ENCODE measurements at places on chromosomes 4 and X. TPM values are rescaled to one million over a fixed set of nuclear protein-coding genes. Genes with fewer than 3 reads are reported as not detected.
A peak's percentile ranks its signal among the peaks of the same experiment; 100 is the strongest.

MAGEA2B gene
- total RNA-seq, result 13.7 TPM

QDPR gene
- 33.1 TPM for total RNA-seq

AMOT gene
- total RNA-seq, result 8.0 TPM

GAB1 gene
- 18.7 TPM for total RNA-seq

LAMP2 gene
- total RNA-seq, result 31.2 TPM

SYTL4 gene
- 0.31 TPM for total RNA-seq

SPATA4 gene
- total RNA-seq, result not detected

SSX1 gene
- total RNA-seq, result not detected

MAGEA10 gene
- not detected for total RNA-seq

GRCh38 chr4:188121530-188121929 is 12.1 kb upstream of the TRIML2 start:
- H3K4me3 ChIP-seq, result no peak overlapping the region
- H3K27me3 ChIP-seq, result no peaks in the 10 kb centered on the region
- H3K4me1 ChIP-seq, result peaks cover 59% of the 10 kb centered on the region
- no peaks in the 10 kb centered on the region for H3K36me3 ChIP-seq
- DNase-seq, result no peak

- H3K27me3 ChIP-seq, result no peaks in the 10 kb centered on the region
- DNase-seq, result no peak
- H3K4me1 ChIP-seq, result no peaks in the 10 kb centered on the region
- H3K4me3 ChIP-seq, result no peak overlapping the region
- no peaks in the 10 kb centered on the region for H3K36me3 ChIP-seq
- H3K27ac ChIP-seq, result no peak overlapping the region
Observed at GRCh38 chr4:155615081-155615887, 51.4 kb upstream of the GUCY1A1 start.

- peak overlapping the region; percentile 79 for H3K27ac ChIP-seq
- DNase-seq, result no peak
- H3K27me3 ChIP-seq, result no peaks in the 10 kb centered on the region
- peak overlapping the region; percentile 25 for H3K4me3 ChIP-seq
- no peaks in the 10 kb centered on the region for H3K36me3 ChIP-seq
- H3K4me1 ChIP-seq, result peaks cover 49% of the 10 kb centered on the region
Observed at GRCh38 chr4:157057218-157057617, 18.7 kb upstream of the GLRB start.

DNA sequence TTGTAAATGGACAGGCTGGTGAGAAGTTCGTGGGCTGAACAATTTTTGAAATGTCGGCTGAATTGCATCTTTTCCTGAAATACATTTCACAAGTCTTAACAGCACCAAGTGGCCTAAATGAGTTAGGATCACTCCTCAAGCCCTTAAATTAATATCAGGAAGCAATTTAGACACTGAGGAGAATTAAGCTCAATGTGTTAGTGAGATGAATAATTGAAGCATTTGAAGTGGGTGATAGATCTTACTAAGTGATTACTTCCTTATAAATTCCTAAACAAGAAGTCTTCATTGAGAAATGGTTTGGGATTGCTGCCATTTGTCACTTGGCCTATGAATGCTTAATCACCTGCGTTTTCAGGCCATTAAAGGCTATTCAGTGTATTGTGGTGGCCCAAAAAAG is 116.8 kb downstream of the NAA11 start:
- peaks cover 34% of the 10 kb centered on the region for H3K4me1 ChIP-seq
- H3K27ac ChIP-seq, result no peak overlapping the region
- H3K36me3 ChIP-seq, result peaks cover 13% of the 10 kb centered on the region
- no peaks in the 10 kb centered on the region for H3K27me3 ChIP-seq
- H3K4me3 ChIP-seq, result no peak overlapping the region

GRCh38 chr4:136687118-136687517 is 845.2 kb downstream of the PCDH18 start:
- H3K4me3 ChIP-seq, result no peak overlapping the region
- DNase-seq, result peak; percentile 14
- peaks cover 40% of the 10 kb centered on the region for H3K4me1 ChIP-seq
- no peak overlapping the region for H3K27ac ChIP-seq

DNA sequence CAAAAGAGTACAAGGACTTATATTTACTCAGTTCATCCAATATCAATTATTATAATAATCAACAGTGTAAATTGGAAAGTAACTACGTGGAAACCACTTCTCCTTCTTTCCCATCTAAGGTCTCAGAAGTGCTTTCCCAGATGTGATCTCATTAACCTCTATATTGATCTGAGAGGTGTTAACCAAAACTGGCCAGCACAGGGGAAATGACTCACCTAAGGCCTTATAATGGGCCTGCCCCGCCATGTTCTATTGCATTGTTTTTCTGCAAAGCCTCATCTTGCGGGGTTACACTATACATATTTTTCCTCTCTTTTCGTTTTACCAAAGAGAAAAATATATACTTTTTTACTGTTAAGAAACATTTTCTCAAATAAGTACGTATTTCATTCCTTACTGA is 20.5 kb downstream of the RAB40A start:
- no peaks in the 10 kb centered on the region for H3K4me1 ChIP-seq
- no peak overlapping the region for H3K4me3 ChIP-seq
- no peaks in the 10 kb centered on the region for H3K27me3 ChIP-seq
- no peak overlapping the region for H3K27ac ChIP-seq

- H3K4me3 ChIP-seq, result no peak overlapping the region
- DNase-seq, result no peak
- H3K4me1 ChIP-seq, result peaks cover 5% of the 10 kb centered on the region
Observed at GRCh38 chr4:42371305-42372252, 25.7 kb upstream of the SHISA3 start.

- peak overlapping the region; percentile 79 for H3K27ac ChIP-seq
- H3K4me1 ChIP-seq, result peaks cover 28% of the 10 kb centered on the region
- H3K4me3 ChIP-seq, result no peak overlapping the region
- H3K36me3 ChIP-seq, result no peaks in the 10 kb centered on the region
- no peaks in the 10 kb centered on the region for H3K27me3 ChIP-seq
Observed at GRCh38 chrX:42241421-42241820, 318.1 kb upstream of the CASK start.

DNA sequence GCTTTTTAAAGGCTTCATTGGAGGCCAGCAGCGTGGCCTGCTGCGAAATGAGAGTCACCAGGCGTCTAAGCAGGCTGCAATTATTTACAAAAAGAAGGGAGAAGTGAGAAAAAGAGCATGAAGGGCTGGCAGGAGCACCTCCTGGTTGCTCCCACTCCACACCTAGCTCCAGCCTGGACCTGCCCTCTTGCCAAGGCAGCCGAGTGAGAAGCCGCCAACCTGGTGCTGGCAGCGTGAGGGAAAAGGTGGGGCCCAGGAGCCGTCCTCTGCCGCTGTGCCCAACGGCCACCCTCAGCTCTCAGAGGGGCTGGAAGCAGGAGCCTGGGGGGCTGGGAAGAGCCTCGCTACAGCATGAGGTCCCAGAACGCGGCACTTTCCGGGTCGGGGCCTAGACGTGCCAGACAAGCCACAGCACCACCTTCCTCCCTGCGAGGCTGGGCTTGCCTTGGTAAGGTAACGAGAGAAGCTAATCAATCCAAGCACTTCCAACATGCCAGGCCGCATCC is 16.3 kb downstream of the SLC6A8 start:
- no peak for DNase-seq
- no peak overlapping the region for H3K4me3 ChIP-seq
- no peaks in the 10 kb centered on the region for H3K27me3 ChIP-seq

DNA sequence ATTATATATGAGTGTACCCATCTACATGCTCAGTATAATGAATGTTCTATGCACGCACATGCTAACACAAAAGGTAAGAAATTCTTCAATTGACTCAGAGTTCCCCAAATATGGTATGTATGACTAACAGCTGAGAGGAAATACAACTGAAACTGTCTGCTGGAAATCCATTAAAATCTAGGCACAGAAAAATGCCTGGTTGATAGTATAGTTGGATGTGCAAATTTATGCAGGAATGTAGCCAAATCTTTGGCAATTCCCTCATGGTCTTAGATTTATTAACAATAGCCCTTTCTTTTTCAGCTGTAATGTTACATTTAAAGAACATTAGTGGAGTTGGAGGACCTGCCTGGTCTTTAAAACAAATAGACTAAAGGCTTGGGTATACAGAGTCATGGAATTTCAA is 5.5 kb downstream of the CAMK2D start:
- H3K27ac ChIP-seq, result no peak overlapping the region
- H3K4me3 ChIP-seq, result no peak overlapping the region
- peaks cover 41% of the 10 kb centered on the region for H3K4me1 ChIP-seq
- peaks cover 22% of the 10 kb centered on the region for H3K27me3 ChIP-seq
- no peaks in the 10 kb centered on the region for H3K36me3 ChIP-seq

GRCh38 chr4:14117575-14118238 is 490.2 kb upstream of the BOD1L1 start:
- H3K4me3 ChIP-seq, result no peak overlapping the region
- peaks cover 22% of the 10 kb centered on the region for H3K4me1 ChIP-seq

GRCh38 chr4:8840816-8841455 is 30.7 kb downstream of the HMX1 start:
- no peak overlapping the region for H3K27ac ChIP-seq
- DNase-seq, result no peak
- peaks cover 2% of the 10 kb centered on the region for H3K27me3 ChIP-seq
- H3K4me1 ChIP-seq, result peaks cover 11% of the 10 kb centered on the region
- H3K36me3 ChIP-seq, result no peaks in the 10 kb centered on the region
- no peak overlapping the region for H3K4me3 ChIP-seq

GRCh38 chr4:31234494-31234893 is 514.3 kb downstream of the PCDH7 start:
- peak; percentile 42 for DNase-seq
- peaks cover 12% of the 10 kb centered on the region for H3K36me3 ChIP-seq
- peak overlapping the region; percentile 11 for H3K27ac ChIP-seq
- peaks cover 29% of the 10 kb centered on the region for H3K4me1 ChIP-seq
- no peak overlapping the region for H3K4me3 ChIP-seq

DNA sequence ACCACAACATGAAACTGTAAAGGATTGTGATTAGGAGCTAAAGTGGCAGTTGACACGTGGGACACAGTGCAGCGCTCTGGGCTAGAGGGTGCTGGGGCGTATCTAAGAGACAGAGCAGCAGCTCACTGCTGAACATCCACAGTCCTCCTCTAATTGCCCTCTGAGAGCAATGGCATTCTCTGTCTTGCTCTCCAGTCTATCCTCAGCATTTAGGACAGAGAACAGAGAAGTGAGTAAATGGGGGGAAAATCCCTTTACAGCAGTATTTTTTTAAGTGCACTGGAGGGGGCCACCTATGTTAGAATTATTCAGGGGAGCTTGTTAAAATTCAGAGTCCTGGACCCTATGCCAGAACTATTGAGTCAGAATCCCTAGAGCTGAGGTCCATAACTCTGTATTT is 4.2 kb upstream of the TMEM154 start:
- H3K36me3 ChIP-seq, result no peaks in the 10 kb centered on the region
- H3K4me1 ChIP-seq, result peaks cover 37% of the 10 kb centered on the region
- no peak overlapping the region for H3K4me3 ChIP-seq
- H3K27me3 ChIP-seq, result peaks cover 11% of the 10 kb centered on the region

GRCh38 chr4:175139205-175139604 is 221.0 kb downstream of the ADAM29 start:
- H3K27ac ChIP-seq, result no peak overlapping the region
- no peaks in the 10 kb centered on the region for H3K4me1 ChIP-seq
- H3K36me3 ChIP-seq, result no peaks in the 10 kb centered on the region
- no peak overlapping the region for H3K4me3 ChIP-seq

GRCh38 chrX:72105436-72105835 is 26.3 kb downstream of the RTL5 start:
- DNase-seq, result no peak
- no peaks in the 10 kb centered on the region for H3K36me3 ChIP-seq
- no peaks in the 10 kb centered on the region for H3K27me3 ChIP-seq
- peaks cover 33% of the 10 kb centered on the region for H3K4me1 ChIP-seq
- no peak overlapping the region for H3K27ac ChIP-seq
- no peak overlapping the region for H3K4me3 ChIP-seq

DNA sequence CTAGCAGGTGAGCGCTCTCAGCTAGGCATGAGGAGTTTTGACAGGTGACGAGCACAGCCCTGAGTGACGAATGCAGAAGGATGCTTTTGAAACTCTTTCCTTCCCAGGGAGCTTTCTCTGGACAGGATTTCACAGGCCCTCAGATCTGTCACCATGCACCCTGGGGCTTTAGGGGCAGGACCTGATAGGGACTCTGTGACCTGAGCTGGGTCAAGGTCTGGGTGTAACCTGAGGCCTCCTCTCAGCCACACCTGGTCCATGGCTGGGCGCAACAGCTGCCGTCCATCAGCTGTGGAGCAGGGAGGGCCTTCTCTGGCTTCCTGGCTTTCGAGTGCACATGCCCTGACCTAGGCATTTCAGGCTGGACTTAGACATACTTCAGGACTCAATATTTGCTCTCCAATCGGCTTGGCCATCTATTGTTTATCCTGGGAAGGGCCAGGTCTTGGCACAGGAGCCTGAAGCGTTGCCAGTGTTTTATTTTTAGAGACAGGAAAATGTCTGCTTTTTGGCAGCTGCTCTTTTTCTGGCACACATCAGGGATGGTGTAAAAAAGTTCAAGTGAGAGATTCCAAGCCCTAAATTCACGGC is 56.4 kb downstream of the C4orf51 start:
- no peak overlapping the region for H3K4me3 ChIP-seq
- H3K36me3 ChIP-seq, result peaks cover 6% of the 10 kb centered on the region
- no peak overlapping the region for H3K27ac ChIP-seq
- H3K4me1 ChIP-seq, result peaks cover 49% of the 10 kb centered on the region

GRCh38 chr4:186264660-186265059 is 1.3 kb upstream of the F11 start:
- peak overlapping the region; percentile 65 for H3K4me3 ChIP-seq
- peaks cover 72% of the 10 kb centered on the region for H3K4me1 ChIP-seq
- peaks cover 13% of the 10 kb centered on the region for H3K36me3 ChIP-seq
- H3K27ac ChIP-seq, result peak overlapping the region; percentile 100

- DNase-seq, result no peak
- no peaks in the 10 kb centered on the region for H3K36me3 ChIP-seq
- H3K4me3 ChIP-seq, result no peak overlapping the region
Observed at GRCh38 chrX:9845578-9845952, 59.3 kb downstream of the SHROOM2 start.

DNA sequence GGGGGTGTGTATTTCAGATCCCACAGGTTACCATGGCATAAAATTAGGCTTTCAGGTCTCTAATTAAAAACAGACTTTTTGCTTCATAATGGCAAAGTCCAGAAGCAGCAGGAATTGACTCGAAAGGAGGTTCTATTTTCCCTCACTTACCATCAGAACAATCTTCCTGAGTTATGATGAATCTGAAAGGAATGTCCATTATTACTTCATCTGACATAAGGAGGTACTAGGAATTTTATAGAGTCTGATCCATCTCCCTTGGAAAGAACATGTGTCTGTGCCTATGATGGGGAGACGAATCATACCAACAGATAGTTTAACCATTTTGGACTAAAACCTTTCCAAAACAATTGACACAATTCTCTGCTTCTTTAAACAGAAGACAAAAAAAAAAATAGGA is 206.3 kb upstream of the FGF13 start:
- peaks cover 5% of the 10 kb centered on the region for H3K4me1 ChIP-seq
- H3K27me3 ChIP-seq, result no peaks in the 10 kb centered on the region
- H3K27ac ChIP-seq, result no peak overlapping the region
- H3K36me3 ChIP-seq, result no peaks in the 10 kb centered on the region
- no peak overlapping the region for H3K4me3 ChIP-seq

- no peak overlapping the region for H3K27ac ChIP-seq
- no peaks in the 10 kb centered on the region for H3K36me3 ChIP-seq
- no peak overlapping the region for H3K4me3 ChIP-seq
- peaks cover 20% of the 10 kb centered on the region for H3K4me1 ChIP-seq
- no peaks in the 10 kb centered on the region for H3K27me3 ChIP-seq
Observed at GRCh38 chr4:80361329-80361900, 25.9 kb downstream of the CFAP299 start.

- DNase-seq, result no peak
- H3K36me3 ChIP-seq, result no peaks in the 10 kb centered on the region
- peaks cover 16% of the 10 kb centered on the region for H3K4me1 ChIP-seq
- H3K4me3 ChIP-seq, result no peak overlapping the region
Observed at GRCh38 chr4:115213716-115214115, 100.3 kb upstream of the NDST4 start.
